Smooth muscle cell of the coronary artery (primary cell): ENCODE measurements at places on chromosomes 7 and 10. TPM values are rescaled to one million over a fixed set of nuclear protein-coding genes. Genes with fewer than 3 reads are reported as not detected.

ACTR3C gene
- total RNA-seq = 0.12 and 0.15 TPM in 2 replicates

ASAH2 gene
- total RNA-seq = 0.12 and 1.1 TPM in 2 replicates

MACROH2A2 gene
- total RNA-seq = 4.2 and 11.3 TPM in 2 replicates

AKR1C8 gene
- total RNA-seq = not detected in 2 replicates

CLCN1 gene
- total RNA-seq = not detected in 2 replicates

GRID2IP gene
- not detected in 2 replicates for total RNA-seq
